ENCODE measurements at places on chromosomes 3 and 15. TPM values are rescaled to one million over a fixed set of nuclear protein-coding genes. Genes with fewer than 3 reads are reported as not detected.
A peak's percentile ranks its signal among the peaks of the same experiment; 100 is the strongest.

Gene SKOR1
- 0.21 TPM for total RNA-seq

Gene RAD18
- total RNA-seq: 12.2 TPM

Gene CA12
- total RNA-seq: 0.44 TPM

Gene LYZL4
- not detected for total RNA-seq

Gene GATM
- 3.5 TPM for total RNA-seq

Gene SLC22A14
- 0.36 TPM for total RNA-seq

Gene PLCB2
- total RNA-seq: 71.3 TPM

GRCh38 chr3:40387001-40387894, at the start of gene ENTPD3:
Gene ENTPD3, plus strand, starts transcription at chr3:40387184. Its CDS starts 874 bp downstream, at chr3:40388058.
- peak; percentile 45 for DNase-seq

- no peak for DNase-seq
Observed at GRCh38 chr3:38005076-38006020, 14.8 kb downstream of the VILL start.

GRCh38 chr3:173037840-173038483, 103.1 kb downstream of the SPATA16 start:
- no peak for DNase-seq

- no peak for DNase-seq
Observed at GRCh38 chr3:127157171-127157828, 35.6 kb upstream of the PRR23E start.

GRCh38 chr3:194285024-194285849, 65.9 kb downstream of the CPN2 start:
- no peak for DNase-seq

DNA sequence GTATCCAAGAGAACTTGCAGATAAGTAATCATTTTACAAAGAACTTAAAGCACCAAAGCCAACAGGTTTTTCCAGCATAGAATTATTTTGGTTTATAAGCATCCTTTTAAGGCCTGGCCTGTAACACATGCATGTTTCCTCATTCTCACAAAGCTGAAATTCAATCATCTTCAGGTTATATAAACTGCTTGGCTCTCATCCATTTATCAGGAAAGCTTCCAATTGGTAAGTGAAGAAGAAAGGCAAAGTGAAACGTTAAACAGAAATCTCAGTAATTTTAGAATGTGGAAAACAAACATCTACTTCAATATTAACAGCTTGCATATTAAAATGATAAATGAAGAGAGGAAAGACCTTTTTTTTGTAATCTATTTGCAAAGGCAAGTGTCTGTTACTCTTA, 1.6 kb downstream of the SERP1 start:
- DNase-seq: no peak

DNA sequence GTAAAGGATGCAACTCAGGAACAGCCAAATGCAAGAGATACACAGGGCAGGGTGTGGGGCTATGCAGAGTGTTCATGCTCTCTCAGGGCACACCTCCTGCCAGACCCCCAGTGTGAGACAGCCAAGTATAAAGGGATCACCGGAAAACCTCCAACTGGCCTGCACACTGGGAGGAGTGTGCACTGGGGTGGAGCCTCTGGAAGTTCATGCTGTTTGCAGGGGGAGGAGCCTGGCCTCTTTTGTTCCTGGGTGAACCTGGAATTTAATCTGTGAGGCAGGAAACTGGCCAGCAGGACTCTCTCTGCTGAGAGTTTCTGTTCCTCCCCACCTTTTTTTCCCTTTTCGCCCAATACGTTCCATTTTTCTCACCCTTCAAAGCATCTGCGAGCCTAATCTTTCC, 204.1 kb downstream of the WNT5A start:
- no peak for DNase-seq

- DNase-seq: no peak
Observed at GRCh38 chr15:90895571-90896117, 7.5 kb upstream of the MAN2A2 start.

- no peak for DNase-seq
Observed at GRCh38 chr3:174822320-174822719, 36.8 kb upstream of the NAALADL2 start.

- no peak for DNase-seq
Observed at GRCh38 chr3:46662771-46663551, 30.5 kb downstream of the ALS2CL start.

- no peak for DNase-seq
Observed at GRCh38 chr3:184466413-184466960, 86.6 kb downstream of the CHRD start.

- DNase-seq: no peak
Observed at GRCh38 chr3:4030624-4031023, 231.4 kb downstream of the LRRN1 start.

GRCh38 chr15:79073336-79073735, 17.2 kb downstream of the RASGRF1 start:
- DNase-seq: no peak

- DNase-seq: no peak
Observed at GRCh38 chr3:116087426-116087825, 357.9 kb downstream of the LSAMP start.

- DNase-seq: no peak
Observed at GRCh38 chr3:13546667-13547171, 2.2 kb upstream of the FBLN2 start.

- DNase-seq: no peak
Observed at GRCh38 chr3:37181756-37182155, 7.4 kb upstream of the LRRFIP2 start.

DNA sequence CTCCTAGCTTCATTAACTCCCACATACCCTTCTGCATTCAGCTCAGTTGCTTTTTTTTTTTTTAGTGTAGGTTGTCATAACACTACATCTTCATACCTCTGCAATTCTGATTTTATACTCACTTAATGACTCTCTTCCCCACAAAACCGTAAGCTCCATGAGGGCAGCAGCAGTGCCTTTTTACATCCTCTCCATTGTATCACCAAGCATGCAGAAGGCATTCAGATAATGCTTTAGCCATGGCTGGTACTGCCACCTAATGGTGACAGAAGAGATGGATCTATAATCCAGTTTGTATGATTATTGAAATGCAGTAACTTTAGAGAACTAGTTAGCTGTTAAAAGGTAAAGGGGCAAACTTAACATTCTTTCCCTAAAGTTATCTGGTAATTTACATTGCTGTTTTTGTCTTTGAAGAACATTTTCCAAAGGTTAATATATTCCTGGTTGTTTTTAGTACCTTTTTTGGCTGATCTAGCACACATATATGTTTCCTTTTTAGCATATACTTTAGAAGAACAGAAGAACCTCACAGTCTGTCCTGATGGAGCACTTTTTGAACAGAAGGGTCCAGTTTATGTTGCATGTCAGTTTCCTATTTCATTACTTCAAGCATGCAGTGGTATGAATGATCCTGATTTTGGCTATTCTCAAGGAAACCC, 36.8 kb downstream of the ATP1B3 start:
- peak; percentile 28 for DNase-seq

- DNase-seq: peak; percentile 4
Observed at GRCh38 chr3:84904816-84905555, 53.8 kb upstream of the CADM2 start.

DNA sequence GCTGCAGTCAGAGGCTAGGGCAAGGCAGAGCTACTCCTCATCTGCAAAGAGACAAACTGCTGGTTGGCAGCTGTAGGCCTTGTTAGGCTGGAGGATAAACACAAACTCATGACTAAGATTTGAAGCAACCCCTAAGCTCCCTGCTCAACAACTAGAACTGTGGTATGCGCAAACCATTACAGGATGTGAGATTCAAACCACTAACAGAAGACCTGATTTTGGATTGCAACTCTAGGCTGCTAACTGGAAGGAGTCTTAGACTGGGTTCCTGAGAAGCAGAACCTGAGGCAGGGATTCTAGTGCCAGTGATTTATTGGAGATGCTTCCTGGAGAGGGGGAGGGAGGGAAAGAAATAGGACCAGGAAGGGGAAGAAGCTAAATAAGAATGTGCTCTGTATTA, 22.5 kb downstream of the CCR4 start:
- no peak for DNase-seq

DNA sequence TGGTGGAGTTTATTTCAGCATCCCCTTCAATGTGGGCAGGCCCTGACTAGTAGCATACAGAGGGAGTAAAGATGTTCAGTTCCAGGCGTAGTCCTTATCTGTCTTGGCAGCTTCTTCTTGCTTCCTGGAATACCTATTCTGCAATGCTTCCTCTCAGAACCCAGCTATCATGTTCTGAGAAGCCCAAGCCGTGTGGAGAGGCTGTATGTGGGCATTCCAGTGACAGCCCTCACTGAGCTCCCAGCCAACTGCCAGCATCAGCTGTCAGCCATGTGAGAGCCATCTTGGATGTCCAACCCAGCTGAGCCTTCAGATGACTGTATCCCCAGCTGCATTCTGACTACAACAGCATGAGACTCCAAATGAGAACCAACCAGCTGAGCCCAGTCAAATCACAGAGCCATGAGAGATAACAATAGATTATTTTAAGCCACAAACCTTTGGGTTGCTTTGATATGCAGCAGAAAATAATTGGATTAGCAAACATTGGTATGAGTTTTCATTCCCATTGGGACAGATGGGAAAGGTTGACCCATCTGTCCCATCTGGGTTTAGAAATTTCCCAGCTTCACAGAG, 8.4 kb upstream of the CMTM7 start:
- peak; percentile 33 for DNase-seq

- no peak for DNase-seq
Observed at GRCh38 chr3:39936848-39937247, 127.4 kb downstream of the MYRIP start.

GRCh38 chr3:64047787-64048186, 24.5 kb upstream of the PSMD6 start:
- DNase-seq: no peak

DNA sequence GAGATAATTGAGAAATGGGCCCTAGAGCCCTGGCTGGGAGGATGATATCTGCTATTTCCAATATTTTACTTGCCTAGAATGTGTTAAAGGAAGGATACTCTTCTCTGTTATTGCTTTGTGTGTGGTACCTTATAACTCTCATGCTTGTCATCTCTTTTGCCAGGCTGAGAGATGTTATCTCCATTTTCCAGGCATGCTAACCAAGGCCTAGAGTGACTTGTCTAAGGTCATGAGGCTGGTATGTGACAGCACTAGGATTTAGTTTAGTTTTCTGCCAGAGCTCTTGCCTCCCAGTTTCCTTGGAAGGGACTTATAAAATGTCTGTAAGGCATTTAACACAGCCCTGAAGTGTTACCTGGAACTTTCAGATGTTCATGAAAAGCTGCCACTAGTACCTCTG, 1.4 kb downstream of the CLK3 start:
- no peak for DNase-seq

DNA sequence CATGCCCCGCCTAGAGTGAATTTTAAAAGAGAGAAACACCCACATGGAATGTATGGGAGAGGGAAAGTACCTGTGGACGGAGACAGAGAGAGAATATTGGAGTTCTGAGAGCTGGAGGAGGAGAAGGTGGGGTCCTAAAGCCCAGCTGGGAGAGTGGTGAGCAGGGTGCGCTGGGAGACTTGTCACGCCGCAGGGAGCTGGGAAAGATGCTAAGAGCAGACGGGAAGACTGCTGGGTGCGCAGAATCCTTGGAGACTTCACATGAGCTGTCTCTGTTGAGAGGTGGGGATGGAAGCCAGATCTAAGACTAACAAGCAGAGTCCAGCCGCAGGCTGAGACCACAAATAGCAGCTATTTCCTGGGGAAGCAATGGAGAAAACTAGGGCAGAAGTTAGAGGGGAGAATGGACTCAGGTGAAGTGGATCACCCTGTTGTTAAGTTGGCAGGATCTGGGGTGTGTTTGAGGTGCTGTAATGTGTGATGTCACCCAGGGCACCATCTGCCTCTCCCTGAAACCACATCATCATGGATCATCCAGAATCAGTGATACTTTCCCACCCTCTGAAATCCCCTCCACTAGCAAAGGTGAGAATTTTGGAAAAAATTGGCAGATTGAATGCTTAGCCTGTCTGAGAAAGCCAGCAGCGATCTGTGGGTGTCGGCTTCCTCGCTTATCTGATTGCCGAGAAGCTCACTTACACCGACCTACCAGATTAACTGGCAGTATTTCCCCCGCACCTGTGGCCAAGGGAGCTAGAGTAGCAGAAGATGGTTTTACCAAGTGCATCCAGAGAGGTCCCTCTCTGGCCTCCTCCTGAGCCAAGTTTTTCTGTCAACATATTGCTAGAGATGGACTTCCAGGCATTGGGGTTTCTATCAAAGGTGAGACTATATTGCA, 174.8 kb upstream of the BHLHE40 start:
- DNase-seq: no peak

DNA sequence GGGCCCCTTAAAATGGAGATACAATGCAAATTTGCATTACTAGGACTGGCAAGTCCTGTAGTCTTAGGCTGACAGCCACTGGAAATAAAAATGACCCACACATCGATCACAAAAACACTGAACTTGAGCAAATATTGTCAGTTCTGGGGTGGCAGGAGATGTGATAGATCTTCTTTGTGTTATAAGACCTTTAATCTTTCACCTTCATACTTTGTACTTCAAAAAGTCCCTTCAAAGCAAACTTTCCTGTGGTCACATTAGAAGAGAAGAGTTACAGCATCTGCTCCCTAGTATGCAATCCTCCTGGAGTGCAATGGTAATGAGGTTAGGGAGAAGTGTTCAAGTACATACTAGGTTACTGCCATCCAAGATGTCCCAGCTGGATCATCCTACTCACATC, 149.4 kb upstream of the KCNMB2 start:
- DNase-seq: no peak

DNA sequence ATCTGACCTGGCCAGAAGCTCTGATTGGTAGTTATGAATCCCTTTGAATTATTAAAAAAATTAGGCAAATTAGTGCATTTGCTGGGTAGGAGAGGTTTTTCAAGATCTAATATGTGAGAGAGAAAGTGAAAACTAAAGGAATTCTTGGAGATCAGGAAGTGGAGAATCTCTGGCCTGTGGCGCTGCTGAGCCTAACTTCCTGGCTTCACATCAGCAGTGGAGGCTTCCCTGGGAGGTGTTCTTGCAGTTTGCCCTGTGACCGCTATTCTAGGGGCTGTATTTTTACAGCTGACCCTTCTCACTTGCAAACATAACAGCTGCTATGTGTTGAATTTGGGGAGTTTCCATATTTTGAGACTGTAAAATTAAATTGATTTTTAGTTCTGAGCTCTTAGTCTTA, 166.4 kb downstream of the ATG7 start:
- DNase-seq: peak; percentile 16

DNA sequence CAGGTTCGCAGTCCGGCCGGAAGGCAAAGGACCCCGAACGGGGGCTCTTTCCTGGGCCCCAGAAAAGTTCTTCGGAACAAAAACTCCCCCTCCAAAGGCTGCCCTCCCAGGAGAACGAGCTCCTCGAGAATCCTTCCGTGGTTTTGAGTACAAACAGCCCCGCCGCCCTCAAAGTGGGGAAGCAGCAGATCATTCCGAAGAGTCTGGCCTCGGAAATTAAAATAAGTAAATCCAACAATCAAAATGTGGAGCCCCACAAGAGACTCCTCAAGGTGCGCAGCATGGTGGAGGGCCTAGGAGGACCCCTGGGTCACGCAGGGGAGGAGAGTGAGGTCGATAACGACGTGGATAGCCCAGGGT, 1.3 kb downstream of the ARHGEF26 start:
- DNase-seq: no peak

- no peak for DNase-seq
Observed at GRCh38 chr3:135499426-135499825, 466.1 kb upstream of the PPP2R3A start.

Data from endothelial cell (in vitro differentiated cells).